OCI-LY7 (cell line): ENCODE measurements at places on chromosomes 2 and 18.

DNA sequence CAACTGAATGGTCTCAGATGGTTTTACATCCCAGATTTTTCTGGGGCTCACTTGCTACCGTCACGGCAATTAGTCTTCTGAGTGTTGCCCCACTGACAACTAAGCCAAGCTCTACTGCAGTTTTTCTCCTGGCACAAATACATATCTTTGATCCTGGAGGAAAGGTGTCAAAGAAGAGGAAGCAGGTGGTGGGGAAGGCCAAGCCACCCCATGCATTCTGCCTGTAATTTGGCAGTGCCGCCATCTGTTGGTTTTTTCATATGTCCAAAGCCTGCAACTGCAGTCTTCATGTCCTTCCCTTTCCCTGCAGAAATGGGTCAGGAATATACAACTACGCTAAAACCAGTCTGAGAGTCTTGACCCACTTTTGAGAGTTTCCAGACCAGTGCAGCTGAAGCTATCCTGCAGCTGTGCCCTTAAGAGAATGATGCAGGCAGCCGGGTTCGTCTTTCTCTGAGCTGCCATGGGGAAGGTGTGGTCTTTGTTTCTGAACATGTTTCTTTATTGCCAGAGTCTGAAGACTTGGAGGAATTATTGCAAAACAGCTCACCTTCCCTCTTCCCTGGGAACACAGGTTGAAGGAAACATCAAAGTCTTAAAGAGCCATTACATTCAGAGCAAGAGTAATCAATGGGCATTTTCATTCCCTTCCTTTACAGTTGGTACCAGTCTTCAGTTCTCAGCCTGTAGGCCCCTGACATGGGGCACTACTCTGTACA lies 71.8 kb upstream of the ATL2 start:
- DNase-seq = no peak

DNA sequence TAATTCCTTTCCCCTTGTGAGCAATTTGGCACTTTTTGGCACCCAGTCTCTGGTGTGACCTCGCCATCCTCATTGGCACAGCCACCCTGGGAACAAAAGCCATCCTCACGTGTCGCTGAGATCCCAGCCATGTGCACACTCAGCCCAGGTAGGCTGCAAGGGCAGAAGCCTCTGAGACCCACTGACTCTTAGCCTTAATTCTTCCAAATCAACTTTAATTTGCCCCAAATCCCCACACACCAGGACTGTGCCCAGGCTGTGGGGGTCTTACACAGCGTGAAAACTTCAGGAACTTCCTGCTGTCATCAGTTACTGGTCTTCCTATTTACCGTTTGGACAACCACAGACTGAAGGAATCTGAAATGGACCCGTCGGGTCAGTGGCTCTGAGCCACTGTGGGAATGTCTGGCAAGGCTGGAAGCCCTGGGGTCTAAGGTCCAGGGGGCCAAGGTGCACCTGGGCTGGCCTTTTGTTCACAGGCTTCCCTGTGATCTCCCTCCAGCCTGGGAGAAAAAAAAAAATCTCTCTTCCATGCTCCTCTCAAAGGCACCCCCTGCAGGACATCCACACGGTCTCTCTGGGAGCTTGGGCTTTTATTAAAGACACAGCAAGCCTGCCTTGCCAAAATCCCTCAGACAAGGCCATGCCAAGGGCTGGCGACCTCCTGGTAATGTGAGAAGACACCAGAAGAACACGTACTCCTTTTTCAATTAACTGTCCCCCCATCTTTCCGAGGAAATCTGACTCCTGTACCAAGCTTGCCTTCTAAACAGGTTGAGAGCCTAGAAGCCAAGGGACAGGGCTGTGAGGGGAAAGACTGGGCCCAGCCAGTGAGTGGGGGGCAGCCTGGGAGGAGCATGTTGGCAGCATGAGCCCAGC lies 42.1 kb upstream of the LAPTM4A start:
- no peak for DNase-seq

- no peak for DNase-seq
Observed at GRCh38 chr18:2939317-2939716, 73.6 kb downstream of the LPIN2 start.

DNA sequence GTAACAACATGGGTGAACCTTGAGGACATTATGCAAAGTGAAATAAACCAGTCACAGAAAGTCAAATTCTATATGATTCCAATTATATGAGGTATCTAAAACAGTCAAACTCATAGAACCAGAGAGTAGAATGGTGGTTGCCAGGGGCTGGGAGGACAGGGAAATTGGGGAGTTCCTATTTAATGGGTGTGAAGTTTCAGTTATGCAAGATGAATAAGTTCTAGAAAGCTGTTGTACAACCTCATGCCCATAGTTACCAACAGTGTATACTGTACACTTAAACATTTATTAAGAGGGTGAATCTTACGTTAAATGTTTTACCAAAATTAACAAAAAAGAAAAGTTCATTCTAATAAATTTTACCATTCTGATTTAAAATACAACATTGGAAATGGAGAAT lies 92.7 kb upstream of the WDSUB1 start:
- no peak for DNase-seq

- DNase-seq = peak; percentile 89
Observed at GRCh38 chr2:85418132-85419008, at the start of gene SH2D6. SH2D6 (plus strand) TSS chr2:85418714; CDS start chr2:85429466, 10,752 bp downstream.
